Thymus (tissue), 14 donors: ENCODE measurements at places on chromosomes 7 and 10.

DNA sequence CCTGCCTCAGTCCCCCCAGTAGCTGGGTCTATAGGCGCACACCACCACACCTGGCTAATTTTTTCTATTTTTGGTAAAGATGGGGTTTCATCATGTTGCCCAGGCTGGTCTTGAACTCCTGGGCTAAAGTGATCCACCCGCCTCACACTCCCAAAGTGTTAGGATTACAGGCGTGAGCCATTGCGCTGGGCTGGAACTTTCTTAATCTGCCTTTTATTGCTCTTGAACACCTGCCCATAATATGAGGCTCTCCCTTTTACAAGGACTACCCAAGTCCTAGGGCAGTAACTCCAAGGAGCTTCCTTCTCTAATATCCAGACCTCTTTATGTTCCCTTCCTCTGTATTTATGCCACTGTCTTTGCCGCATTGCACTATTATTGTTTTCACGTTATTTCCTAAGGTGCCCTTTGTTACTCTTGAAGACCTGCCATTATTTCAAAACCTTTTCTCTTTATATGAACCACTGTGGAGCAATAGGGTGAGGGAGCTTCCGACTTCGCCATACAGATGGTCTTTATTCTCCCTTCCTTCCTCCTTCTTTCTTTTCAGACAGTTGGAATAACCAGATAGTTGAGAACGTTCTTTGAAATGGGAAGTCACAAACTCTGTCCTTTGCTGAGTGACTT, 36.3 kb upstream of the TCF7L2 start:
- no peak for DNase-seq

DNA sequence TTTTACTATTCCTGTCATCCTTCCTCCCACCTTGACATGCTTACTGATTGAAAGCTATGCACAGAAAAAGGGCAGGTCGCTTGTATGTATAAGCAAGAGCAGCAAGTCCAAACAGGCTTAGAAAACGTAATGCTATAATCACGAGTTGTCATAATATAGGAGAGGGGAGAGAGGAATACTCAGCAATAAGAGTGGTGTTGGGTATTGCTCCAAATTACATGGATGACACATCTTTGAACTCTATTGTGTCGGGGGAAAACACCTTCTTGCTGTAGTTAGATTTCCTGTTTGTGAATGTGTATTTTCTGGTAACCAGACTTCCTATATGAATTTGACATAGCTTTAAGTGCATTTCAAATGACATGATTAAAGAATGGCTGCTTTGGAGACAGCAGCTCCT, 7.5 kb downstream of the MET start:
- no peak for DNase-seq

DNA sequence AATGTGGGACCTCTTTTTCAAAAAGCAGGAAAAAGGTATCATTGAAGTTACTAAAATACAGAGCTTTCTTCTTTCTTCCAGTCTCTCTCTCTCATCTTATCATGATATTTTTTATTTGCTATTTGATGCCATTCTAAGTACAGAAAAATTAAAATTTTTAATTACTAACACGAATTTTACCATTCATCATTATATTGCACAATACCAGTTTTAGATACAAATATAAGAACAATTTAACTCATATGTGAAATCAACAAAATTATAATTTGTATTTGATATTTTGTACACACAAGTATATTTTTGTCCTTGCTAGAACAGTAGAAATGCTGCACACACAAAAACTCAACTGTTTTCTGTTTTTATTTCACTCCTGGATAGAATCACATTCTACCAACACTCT, 112.2 kb downstream of the OAT start:
- no peak for DNase-seq

DNA sequence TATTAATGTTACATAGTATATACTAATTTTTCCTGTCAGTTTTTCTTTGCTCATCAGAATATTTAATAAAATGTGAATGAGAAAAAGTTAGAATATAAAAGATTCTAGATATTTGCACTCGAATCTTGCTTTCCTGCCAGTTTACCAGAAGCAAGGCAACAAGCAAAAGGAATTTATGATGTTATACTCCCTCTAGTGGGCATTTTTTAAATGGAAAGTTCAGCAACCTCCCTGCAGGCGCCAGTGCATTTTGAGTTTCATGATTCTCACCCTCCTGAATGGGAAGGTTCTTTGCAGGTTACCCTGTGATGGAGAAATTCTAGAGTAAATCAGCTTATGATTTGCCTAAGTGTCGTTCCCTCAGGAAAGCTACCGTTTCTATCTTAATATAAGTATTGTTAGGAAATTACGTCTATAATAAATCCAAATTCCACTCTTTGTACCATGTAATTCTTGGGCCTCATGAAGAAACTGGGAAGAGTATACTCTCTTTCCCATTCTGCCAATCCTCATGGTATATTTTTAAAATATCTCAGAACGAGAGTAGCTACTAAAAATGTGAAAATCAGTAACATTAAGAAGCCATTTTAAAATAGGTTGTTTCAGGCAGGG, 350.0 kb downstream of the CRPPA start:
- DNase-seq, result peak; percentile 49

GRCh38 chr10:4535521-4535920, 290.5 kb upstream of the AKR1E2 start:
- no peak for DNase-seq

GRCh38 chr10:70493660-70494234, 15.2 kb downstream of the PALD1 start:
- DNase-seq, result no peak

- DNase-seq, result no peak
Observed at GRCh38 chr7:55360486-55360885, 4.7 kb upstream of the LANCL2 start.

- DNase-seq, result no peak
Observed at GRCh38 chr10:4059471-4060138, 274.6 kb upstream of the KLF6 start.

DNA sequence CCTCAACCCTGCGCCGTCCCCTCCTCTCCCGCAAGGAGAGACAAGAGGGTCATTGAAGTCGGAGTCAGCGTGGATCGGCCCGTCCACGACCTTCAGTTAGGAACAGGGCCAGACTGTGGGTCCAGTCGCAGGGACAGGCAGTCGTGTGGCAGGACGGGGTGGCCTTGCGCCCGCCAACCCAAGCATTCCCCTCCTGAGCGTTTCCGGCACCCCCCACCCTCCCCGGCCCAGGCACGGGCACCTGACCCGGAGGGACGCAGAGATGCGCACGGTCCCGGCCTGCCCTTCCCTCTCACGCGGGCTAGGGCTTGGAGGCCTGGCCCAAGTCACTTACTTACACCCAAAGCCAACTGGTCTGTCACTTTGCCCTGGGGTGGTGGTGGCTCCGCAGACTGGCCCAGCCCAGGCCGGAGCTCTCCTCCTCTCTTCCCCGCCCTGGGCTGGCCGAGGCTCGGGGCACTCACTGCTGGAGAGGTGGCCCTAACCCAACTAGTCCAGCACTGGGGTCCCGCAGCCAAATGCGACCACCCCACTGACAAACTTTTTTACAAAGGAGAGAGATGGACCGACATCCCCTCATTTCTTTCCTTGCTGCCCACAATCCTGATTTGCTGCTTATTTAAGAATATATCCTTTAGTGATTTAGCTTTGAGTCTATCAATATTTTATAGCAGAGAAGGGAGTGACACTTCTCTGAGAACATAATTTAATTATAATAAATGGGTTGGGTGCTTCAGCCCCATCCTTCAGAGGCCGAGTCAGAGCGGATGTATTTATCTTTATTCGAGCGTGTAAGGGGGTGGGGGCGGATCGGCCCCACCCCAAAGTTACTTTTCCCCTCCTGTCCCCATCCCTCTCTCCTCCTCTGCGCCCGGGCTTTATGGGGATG, 1.2 kb upstream of the UNCX start:
- no peak for DNase-seq

DNA sequence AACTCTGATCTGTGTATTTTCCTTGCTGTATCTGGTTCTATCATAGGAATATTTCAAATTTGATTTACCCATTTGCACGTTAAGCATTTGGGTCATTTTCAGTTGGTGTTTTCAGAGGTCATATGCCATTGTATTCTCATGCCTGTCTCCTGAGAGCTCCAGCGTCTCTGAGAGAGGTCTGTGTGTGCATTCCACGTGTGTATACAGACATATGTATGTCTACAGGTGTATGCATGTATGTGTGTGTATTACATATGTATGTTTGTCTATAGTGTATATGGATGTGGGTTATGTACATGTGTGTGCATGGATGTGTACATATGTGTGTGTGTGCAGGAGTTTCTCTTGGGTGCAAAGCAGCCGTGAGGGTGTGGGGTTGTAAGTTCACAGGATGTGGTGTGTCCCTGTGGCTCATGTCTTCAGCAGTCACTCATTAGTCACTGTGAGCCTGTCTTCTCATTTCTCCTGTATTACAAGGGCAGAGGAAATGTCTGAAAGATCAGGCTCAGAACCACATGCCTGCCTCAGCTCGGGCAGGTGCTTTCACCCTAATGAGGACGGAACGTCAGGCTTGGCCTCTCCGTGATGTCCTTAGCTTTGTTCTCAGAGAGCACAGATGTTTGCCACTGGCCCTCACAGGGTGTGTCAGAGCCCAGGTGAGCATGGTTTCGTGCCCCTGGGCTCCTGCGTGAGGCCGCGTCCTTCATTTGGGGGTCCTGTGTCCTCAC, 101.6 kb downstream of the NKX6-2 start:
- DNase-seq, result peak; percentile 38

DNA sequence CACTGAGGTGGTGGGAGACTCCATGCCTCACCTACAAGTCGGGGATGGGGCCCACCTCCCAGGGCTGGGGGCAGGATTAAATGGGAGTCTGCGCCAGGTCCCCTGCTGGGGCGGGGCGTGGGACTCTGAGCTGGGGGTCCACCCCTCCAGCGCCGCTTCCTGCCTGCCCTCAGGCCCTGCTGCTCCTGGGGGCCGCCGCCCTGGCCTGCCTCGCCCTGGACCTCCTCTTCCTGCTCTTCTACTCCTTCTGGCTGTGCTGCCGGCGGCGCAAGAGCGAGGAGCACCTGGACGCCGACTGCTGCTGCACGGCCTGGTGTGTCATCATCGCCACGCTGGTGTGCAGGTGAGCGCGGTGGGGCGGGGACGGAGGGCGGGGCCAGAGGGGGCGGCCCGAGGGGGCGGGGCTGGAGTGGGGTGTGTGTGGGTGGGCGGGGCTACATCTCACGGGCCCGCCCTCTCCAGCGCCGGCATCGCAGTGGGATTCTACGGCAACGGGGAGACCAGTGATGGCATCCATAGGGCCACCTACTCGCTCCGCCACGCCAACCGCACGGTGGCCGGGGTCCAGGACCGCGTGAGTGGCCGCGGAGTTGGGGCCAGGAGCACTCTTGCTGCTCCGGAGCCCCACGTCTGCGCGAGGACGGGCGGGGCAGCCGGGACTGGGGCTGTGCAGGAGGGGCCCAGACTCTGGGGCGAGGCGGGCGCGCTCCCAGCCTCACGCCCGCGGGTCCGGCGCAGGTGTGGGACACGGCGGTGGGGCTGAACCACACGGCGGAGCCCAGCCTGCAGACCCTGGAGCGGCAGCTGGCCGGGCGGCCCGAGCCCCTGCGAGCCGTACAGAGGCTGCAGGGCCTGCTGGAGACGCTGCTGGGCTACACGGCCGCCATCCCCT, 15.1 kb downstream of the TTYH3 start:
- no peak for DNase-seq

GRCh38 chr10:127951861-127952574, 45.1 kb downstream of the PTPRE start:
- no peak for DNase-seq

DNA sequence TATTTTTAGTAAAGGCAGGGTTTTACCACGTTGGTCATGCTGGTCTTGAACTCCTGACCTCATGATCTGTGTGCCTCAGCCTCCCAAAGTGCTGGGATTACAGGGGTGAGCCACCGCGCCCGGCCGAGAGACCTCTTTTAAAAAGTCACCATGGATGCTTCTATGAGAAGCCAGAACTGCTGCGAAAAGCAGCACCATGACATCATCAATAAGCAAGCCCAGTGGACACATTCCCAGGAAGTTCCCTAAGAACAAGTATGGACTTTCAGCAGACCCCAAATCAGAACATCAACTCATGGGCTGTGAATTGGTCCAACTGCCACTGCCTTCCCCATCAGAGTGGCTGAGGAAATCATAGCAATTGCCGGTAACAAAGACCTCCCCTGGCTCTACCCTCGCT, 93.4 kb downstream of the PLXNA4 start:
- DNase-seq, result no peak

DNA sequence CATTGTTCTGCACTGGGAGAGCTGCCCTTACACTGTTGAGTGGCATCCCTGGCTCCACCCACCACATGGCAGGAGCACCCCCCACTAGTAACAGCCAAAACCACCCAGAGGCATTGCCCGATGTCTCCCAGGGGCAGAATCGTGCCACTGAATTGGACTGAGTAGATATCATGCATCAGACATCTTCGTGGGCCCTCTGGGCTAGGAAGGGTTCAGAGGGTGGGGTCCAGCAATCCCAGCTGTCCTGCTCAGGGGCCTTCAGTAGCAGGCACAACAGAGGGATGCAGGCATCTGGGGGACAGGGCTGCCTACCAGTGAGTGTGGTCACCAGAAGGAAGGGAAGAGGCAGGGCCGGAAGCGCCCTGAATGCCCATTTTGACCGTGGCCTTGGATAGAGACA, 119.7 kb upstream of the PPP2R2D start:
- DNase-seq, result no peak

GRCh38 chr7:34727464-34727995, 69.5 kb downstream of the NPSR1 start:
- DNase-seq, result no peak

DNA sequence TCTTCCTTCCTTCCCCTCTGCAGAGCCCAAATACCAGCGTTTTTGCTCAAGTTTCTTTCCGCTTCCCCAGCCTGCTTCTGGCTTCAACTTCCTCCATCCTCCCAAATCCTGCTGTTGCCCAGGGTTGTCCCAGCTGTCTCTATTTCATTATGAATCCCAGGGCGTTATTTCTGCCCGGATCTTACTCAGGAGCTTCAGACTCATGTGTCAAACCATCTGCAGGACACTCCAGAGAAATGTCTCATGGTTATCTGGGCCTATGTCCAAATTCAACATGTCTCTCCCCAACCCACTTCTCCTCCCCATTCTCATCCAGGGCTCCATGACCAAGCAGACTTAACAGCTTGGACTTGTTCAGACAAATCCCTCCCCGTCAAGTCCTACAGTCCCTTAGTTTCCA, 15.6 kb downstream of the ARHGAP22 start:
- DNase-seq, result no peak

DNA sequence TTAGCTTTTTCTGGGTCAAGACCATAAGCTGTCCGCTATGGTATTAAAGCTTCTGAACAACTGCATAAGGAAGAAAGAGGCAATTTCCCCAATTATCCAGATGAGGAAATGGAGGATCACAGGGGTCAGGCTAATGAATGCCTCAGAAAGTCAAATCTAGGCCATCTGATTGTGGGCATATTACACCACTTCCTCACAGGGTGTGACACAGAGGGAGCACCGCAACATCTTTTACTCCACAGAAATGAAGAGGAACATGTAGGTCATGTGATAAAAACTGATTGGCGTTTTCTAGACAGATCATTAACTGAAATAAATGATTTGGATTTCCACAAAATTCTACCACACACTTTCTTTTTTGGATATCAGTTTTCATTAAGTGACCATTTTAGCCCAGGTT, 384.4 kb downstream of the PARD3 start:
- DNase-seq, result no peak

- DNase-seq, result no peak
Observed at GRCh38 chr10:33329178-33329577, 5.3 kb downstream of the NRP1 start.
